ENCODE measurements at places on chromosomes 1 and 21.

DNA sequence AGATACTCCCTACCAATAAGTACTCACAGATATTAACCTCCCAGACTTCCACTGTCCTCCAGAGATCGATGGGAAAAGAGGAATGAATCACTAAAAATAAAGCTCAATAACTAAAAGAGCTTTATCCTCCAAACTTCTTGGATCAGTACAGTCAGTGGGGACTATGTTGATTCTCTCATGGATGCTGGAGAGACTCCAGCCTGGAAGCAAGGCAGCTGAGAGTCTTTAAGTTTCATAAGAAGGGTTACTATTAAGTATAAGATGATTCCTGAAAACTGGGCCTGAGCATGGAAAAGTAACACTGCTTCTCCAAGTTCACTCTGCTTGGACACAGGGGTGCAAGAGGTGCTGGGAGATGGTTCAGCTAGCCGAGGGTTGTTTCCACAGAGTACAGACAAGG is 6.2 kb upstream of the DDR2 start:
- no peak for DNase-seq

- DNase-seq = no peak
These were observed 117.2 kb downstream of the BRINP2 start for GRCh38 chr1:177287994-177288393.

GRCh38 chr1:47866601-47867437 is 130.4 kb downstream of the TRABD2B start:
- no peak for DNase-seq

GRCh38 chr21:28480470-28480869 is 512.2 kb downstream of the LTN1 start:
- DNase-seq = no peak

DNA sequence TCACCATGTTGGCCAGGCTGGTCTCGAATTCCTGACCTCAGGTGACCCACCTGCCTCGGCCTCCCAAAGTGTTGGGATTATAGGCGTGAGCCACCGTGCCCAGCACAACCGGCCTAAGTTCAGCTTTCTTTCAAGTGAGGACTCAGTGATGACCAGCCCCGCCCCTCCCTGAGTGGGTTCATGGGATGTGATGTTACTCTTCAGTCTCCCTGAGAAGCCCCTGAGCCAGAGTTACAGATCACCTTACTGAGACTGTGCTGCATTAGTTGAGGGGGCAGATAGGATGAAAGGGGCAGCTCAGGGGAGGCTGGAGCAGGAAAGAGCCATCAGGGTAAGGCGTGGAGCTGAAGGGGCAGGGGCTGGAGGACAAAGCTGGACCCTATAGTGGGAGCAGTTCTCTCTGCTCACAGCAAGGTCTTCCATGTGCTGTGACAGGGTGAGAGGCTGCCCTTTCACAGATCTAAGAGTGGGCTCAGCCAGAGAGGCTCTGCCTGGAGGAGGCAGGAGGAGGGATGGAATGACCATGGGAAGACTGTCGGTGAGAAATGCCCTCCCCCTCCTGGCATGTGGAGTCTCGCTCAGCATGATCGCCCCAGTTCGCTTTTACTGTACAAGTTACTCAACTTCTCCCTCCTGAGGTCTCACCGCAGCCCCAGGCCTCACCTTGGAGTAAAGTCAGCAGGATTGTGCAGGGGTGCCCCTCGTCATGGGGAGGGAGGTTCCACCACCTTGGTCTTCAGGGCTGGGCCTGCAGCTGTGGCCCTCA is 13.4 kb downstream of the SH2D2A start:
- DNase-seq = no peak

- DNase-seq = no peak
These were observed 10.3 kb downstream of the CAP1 start for GRCh38 chr1:40050863-40051262.

DNA sequence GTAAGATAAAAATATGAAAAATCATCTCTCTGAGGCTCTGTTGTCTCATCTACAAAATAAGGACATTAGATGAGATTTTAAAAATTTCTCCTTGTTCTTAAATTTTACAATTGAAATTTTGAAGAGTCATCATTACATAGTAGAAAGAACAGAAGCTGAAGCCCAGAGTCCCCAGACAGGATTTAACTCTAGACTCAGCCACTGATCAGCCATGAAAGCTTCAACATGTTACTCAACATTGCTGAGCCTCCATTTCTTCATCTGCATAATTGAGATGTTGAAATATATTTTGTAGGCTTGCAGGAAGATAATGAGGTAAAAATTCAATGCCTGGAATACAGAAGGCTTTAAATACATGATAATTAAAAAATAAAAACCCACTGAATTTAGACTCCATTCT is 633.3 kb downstream of the LMO4 start:
- DNase-seq = no peak

GRCh38 chr1:112544011-112544688 is 35.4 kb downstream of the WNT2B start:
- no peak for DNase-seq

- no peak for DNase-seq
These were observed 101.4 kb downstream of the UBE2U start for GRCh38 chr1:64304823-64305222.

DNA sequence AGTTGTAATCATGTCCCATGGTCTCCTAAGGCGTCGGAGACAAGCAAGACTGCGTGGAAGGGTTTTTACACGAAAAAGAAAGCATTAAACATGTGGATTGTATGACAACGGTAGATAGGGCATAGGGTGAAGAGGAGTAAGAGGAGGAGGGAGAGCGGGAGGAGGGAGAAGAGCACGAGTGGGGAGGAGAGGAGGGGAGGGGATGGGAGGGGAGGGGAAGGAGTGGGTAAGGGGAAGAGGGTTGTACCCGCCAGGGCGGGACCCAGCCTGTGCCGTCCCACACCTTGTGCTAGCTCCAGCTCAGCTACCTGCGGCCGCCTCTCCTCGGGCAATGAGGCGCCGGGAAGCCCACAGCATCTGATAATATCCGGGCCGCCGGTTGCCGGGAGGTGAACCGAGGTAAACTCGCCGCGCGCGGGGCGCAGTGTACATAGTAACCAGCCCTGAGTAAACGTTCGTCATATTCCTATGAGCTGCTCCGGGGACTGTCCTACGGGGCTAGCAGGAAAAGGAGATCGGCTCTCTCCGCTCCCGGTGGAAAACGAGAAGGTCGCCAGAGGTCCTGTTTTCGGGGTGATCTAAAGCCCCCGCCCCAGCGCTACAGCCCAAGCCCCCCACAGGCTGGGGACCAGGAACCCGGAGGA is 449 bp upstream of the RCAN3 start:
- DNase-seq = no peak

DNA sequence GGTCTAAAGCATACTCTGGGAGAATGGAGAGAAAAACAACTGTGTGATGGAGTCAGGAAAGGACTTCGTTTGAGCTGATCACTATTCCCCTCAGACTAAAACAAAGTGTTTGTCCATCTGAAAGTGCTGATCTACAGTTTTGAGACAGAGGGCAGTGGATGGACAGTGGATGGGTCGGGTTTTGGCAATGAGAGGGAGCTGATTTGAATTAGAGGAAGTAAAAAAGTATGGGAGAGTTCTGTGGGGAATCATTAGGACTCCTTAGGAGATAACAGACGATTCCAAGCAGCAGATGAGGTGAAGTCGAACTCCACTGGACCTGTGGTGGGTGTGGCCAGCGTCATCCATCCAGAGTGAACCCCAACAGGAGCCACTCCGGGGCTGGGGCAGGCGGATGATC is 62.3 kb downstream of the PTGS2 start:
- DNase-seq = no peak

- no peak for DNase-seq
These were observed 35.9 kb downstream of the NCMAP start for GRCh38 chr1:24591781-24592180.

DNA sequence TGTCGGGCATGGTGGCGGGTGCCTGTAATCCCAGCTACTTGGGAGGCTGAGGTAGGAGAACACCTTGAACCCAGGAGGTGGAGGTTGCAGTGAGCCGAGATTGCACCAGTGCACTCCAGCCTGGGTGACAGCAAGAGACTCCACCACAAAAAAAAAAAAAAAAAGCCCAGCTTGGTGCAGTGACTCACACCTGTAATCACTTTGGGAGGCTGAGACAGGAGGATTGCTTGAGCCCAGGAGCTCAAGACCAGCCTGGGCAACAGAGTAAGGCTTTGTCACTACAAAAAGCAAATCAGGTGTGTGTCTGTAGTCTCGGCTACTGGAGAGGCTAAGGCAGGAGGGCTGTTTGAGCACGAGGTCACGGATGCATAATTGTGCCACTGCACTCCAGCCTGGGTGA is 5.0 kb upstream of the H6PD start:
- DNase-seq = no peak

DNA sequence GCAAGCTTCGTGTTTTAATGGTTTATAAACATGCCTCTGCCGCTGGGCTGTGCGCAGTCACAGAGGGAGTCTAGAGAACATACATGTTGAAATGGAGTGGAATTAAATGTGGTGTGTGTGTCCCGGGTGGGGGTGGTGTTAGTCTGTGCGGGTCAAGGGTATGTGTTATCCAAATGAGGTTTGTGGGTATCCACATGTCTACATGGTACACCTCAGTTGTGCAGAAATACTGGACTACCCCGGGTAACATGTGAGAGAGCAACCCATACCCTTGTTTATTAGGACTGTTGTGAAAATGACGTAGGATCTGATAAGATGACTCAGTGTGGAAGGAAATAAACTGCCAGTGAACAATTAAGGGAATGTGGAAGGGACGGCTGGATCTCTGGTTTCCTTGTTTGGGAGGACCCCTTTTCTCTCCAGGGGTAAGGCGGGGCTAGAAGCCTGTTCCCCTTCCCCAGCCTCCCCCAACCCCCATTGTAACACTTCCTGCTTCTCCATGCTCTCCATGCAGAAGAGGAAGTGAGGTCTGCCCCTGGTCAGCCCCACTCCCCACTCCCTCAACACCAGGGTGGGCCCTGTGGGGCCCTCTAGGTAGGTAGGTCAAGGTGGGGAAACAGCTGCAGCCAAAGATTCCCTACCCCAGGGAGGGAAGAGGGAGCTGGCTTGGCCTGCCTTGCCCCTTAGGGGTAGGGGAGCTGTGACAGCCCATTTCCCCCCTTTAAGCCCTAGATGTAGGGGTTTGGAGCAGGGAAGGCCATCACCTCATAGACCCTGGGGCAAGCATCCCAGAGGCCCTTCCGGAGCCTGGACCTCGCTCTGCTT is 690 bp downstream of the EPS8L3 start:
- no peak for DNase-seq

DNA sequence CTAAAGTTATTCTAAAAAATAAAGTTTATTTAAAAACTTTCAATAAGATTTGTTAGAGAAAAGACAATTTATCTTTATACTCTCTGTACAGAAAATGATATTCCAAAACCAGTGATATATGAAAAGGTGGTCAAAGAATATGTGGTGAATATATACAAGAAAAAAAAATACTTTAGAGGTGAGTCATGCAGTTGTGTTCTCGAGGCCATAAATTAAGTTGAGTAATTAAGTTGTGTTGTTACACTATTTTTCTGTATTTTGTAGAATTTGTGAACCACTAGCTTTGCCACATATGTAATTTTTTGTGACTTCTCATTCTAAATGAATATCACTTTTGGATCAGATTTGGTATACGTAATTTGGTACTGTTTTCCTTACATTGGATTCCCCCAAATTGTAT is 23.6 kb upstream of the DUSP10 start:
- no peak for DNase-seq

DNA sequence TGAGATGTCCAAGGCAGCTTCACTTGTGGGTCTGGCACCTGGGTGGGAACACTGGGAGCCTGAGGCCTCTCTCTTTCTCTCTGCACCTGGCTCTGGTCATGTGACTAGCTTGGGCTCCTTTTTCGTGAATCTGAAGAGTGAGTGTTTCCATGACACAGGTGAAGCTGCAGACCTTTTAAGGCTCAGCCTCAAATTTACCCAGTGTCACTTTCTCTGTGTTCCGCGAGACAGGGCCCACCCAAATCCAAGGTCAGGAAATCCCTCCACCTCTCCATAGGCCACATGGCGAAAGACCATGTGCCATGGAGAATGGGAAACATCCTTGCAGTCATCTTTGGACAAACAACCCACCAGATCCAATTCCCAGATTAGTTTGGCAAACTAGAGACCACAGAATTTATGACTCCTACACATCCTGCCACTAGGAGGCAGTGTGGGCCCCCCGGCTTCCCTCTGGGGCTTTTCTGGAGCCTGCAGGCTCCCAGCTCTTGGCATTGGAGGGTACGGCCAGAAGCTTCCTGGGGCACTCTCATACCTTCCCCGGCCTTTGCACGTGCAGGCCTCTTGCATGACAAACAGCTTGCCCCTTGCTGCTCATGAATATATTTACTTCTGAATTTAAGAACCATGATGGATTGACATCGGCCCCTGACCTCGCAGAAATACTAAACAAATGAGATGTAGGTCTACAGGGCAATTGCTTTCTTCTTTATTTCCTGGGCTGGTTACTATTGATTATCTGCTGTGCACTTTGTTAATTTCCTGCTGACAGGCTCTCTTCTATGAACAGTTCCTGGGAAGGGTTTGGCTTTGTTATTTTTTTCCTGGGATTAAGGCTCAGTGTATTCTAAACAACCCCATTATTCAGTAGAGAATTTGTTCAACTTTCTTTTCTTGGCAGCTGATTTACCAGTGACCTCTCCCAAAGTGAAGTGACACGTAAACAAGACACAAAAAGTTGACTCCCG is 180.7 kb downstream of the KAZN start:
- DNase-seq = no peak

DNA sequence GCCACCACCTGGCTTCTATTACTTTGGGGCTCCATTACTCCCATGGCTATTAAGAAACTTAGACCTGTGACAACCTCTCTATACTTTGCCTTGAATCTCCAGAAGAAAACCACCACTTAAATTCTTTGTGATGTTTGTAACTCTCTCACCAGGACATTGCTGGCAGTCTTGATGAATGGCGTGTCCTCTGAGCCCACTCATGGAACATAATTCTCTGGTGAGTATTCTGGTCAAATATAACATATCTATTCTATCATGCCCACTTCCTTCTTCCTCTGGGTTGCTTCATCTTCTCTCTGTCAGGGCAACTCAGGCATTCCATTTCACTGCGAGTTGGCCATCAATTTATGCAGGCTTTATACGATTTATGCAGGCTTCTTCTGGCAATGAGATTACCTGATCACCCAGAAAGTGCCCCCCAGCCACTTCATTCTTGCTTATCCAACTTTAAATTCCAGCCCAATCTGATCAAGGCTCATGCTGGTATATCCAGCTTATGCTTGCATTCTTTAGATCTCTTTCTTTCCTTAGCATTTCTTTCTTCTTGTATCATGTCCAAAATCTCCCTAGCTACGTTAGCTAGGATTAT is 112.0 kb upstream of the CHRM3 start:
- no peak for DNase-seq

GRCh38 chr1:63691701-63692425 is 82.0 kb upstream of the ROR1 start:
- no peak for DNase-seq

GRCh38 chr1:43527111-43527878 is 3.4 kb upstream of the PTPRF start:
- no peak for DNase-seq

GRCh38 chr1:161427733-161428516 is 60.2 kb upstream of the CFAP126 start:
- DNase-seq = no peak

GRCh38 chr1:3061981-3062615 is 6.9 kb upstream of the PRDM16 start:
- DNase-seq = no peak

GRCh38 chr1:53576381-53576801 is 117.2 kb downstream of the DMRTB1 start:
- no peak for DNase-seq

Data from GM12864 (cell line).